ENCODE measurements at places on chromosomes 2 and 18.
A peak's percentile ranks its signal among the peaks of the same experiment; 100 is the strongest.

GRCh38 chr2:105576440-105577241 lies 168.1 kb upstream of the NCK2 start:
- DNase-seq: no peak

DNA sequence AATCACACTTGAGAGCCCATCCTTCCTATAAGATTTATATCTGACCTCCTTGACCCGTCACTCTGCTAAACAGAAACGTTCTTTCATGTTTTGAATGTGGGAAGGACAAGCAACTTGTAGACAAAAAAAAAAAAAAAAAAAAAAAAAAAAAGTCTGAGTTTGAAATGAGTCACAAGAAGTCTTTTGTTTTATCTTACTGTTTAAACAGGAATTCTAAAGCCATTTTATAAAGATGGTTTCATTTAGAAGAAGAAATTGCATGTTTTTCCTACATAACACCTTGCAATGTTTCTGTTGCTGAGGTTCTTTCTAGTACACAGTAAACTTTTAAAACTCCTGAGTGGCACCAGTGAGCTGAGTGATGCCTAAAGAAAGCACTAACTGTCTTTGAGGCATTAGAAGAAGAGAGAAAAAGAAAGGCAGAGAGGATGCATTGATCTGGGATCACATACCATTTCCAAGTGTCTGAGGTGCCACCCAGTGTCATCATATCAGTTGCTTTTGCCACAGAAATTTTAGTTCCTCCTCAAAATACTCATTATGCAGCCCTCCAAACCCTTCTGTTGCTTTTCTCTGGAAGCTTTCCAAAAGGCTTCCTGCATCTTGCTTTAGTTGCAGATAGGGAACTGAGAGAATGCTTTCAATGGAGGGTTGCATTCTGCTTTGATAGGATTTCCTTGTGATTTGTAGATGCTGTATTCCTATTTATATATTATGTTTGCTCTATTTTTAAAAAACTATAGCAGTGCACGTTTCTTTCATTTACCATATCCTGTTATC lies 69.1 kb downstream of the ACVR2A start:
- no peak for DNase-seq

GRCh38 chr18:24935896-24936295 lies 416.1 kb downstream of the ZNF521 start:
- DNase-seq: no peak

DNA sequence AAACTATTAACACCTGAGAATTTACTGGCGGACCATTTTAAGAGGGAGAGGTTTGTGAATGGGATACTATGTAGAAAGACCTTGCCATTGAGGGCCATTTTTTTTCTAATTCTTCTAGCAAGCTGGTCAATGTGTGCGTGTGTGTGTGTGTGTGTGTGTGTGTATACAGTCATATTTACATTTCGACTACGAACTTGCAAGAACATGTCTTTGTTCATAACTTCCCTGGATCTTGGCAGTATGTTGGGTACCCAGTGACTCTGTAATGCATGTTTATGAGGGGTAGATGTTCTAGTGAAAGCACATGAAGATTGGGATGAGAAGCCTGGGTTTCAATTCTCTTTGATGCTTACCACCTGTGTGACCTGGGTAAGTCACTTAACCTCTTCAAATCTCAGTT lies 133.6 kb downstream of the UBE2E3 start:
- no peak for DNase-seq

GRCh38 chr18:48989304-48990303 lies 38.8 kb upstream of the SMAD7 start:
- no peak for DNase-seq

GRCh38 chr2:239199041-239199768 lies 201.6 kb downstream of the HDAC4 start:
- DNase-seq: peak; percentile 49

DNA sequence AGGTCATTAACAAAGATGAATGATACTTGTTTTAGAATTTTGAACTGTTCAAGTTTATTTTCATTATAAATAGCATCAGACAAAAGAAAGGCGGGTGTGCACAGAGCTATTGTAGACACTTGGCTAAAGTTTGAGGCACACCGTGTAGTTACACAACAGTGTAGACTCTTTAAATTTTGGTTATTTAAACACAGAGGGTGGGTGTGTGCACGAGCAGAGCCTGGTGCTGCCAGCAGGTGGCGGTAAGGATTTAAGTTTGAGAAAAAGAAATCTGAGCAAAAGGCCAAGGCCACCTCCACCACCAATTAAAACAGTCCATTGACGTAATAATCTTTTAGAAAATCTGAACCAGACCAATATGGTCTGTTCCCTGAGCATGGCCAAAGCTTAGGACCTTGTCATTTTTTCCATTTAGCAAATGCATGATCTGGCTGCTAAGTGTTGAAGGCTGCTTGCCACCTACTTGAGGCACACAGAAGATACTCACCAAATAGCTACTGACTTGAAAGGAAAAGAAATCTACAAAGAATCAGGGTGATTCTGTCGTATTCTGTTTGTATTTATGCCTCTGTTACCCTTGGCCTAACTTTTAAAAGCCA lies 14.3 kb downstream of the COPS7B start:
- peak; percentile 16 for DNase-seq

DNA sequence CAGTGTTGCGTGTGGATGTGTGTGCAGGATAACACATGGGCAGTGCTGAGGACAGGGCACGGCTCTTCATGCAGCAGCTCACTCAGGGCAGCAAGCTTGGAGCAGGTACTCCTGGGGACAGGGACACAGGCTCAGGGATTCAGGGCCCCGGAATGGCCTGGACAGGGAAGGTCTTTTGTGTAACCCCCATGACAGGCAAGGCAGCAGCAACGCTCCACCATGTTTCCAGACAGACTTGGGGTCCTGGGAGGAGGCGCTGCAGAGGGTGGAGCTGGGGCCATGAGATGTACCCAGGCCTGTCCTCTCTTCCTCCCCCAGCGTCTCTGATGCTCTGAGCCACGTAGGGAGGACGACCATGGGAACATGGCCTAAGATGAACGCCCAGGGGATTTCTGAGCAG lies 58.3 kb downstream of the ADNP2 start:
- no peak for DNase-seq

DNA sequence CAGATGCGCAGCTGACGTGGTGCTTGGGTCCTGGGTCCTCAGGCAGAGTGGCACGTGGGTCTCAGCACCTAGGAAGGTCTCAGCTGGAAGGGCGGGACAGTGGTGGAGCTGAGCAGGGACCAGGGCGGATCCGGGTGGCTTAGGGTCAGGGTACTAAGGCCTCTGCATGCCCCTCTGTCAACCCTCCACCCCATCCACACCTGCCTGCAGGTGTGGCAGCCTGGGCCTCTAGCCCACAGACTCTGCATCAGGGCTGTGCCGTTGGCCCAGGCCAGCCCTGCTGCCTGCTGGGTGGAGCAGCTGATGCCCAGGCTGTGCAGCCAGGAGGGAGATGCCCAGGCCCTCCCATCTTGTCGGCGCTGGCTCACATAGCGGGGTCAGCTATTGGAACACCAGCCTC lies 24.6 kb upstream of the OTOS start:
- no peak for DNase-seq

- DNase-seq: no peak
These were observed 94.5 kb downstream of the MTCL1 start for GRCh38 chr18:8799596-8800441.

DNA sequence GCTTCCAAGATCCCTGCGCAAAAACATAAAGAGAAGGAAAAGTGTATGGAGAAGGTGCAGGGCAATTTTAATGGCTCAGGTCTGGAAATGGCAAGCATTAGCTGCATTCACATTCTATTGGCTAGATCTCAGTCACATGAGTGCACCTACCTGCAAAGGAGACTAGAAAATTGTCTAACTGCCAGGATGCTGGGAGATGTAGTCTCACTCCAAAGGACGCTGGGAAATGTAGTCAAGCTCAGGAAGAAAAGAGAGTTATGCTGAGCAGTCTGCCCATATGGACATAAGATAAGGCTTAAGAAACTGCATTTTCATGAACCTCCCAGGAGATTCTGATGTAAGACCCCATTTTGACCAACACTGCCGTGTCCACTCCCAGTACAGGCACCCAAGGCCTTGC lies 9.5 kb upstream of the KLHL29 start:
- DNase-seq: no peak

DNA sequence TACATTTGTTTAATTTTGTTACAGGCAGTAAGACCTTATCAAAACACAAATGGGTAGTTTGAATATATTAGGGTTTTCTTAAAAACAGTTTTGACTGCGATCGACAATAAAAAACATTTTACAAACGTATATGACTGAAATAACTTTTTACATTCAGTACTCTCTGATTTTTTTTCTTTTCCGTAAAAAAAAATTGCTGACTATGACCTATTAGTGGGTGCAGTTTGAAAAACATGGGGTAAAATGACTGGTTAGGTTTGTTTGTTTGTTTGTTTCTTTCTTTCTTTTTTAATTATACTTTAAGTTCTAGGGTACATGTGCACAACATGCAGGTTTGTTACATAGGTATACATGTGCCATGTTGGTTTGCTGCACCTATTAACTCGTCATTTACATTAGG lies 36.9 kb downstream of the EPC2 start:
- DNase-seq: no peak

GRCh38 chr2:25324251-25324650 lies 17.5 kb downstream of the DNMT3A start:
- DNase-seq: no peak

DNA sequence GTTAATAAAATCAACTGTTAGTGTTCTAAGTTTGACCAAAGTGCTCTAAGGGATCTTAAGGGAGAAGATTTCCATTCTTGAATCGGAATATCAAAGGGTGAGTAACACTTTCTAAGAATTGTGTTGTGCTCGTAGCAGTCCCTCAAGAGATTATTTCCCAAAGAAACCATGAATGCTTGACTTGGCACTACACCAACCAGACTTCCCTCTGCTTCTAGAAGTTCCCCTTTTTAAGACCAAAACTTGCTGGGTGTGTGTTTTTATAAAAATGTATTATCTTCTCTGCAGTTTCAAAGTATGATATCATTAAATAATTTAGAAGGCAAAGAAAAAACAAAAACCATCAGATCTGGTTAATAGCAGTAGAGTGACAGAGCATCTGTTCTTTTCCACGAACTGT lies 522.0 kb upstream of the FAM98A start:
- no peak for DNase-seq

GRCh38 chr2:28809927-28810326 lies 707 bp upstream of the SPDYA start:
- DNase-seq: no peak

DNA sequence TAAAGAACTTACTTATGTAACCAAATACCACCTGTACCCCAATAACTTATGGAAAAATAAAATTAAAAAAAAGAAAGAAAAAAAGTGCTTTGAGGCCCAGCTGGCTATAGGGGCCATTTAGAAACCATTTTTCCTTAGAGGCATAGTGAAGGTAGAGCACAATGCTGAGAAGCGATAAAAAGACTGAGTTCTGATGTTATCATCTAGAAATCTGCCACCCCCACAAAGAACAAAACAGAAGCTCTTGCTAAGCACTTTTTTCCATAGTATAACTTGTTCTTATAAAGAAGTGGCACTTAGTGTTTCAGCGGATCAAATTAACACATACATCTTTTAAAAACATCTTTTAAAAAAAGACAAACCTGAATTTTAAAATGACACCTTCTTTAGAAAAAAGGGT lies 51.4 kb downstream of the ICOS start:
- no peak for DNase-seq

- DNase-seq: no peak
These were observed 151.4 kb downstream of the LDLRAD4 start for GRCh38 chr18:13369756-13370510.

DNA sequence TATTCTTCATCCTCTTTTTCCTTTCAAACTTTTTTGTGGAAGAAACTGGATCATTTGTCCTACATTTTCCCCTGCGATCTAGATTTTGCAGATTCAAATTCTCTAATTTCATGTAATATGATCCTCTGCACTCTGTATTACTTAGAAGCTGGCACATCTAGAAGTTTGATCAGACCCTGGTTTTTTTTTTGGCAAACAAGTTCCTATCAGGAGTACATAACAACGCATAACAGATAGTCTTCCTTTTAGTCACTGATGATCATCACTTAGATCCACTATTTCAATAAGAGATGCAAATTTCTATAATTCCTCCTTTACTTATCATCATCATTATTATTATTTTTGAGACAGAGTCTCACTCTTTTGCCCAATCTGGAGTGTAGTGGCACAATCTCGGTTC lies 117.1 kb downstream of the CDH2 start:
- DNase-seq: no peak

DNA sequence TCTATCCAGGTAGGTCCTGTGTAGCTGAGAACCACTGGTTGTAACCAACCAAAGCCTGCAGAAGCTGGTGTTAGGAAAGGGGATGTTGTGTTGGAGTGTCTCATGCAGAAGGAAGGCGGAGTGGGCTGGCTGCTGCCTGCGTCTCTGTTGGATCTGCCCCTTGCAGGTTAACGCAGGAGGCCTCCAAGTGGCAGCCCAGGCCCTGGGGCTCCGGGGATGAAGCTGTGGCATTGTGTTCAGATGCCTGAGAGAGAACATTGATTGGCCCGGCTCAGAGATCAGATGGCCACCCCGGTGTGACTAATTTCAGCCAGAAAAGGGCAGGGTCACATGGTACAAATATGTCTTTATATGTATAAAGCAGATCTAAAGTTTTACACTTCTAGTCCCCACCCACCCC lies 216.0 kb downstream of the GLI2 start:
- DNase-seq: no peak

DNA sequence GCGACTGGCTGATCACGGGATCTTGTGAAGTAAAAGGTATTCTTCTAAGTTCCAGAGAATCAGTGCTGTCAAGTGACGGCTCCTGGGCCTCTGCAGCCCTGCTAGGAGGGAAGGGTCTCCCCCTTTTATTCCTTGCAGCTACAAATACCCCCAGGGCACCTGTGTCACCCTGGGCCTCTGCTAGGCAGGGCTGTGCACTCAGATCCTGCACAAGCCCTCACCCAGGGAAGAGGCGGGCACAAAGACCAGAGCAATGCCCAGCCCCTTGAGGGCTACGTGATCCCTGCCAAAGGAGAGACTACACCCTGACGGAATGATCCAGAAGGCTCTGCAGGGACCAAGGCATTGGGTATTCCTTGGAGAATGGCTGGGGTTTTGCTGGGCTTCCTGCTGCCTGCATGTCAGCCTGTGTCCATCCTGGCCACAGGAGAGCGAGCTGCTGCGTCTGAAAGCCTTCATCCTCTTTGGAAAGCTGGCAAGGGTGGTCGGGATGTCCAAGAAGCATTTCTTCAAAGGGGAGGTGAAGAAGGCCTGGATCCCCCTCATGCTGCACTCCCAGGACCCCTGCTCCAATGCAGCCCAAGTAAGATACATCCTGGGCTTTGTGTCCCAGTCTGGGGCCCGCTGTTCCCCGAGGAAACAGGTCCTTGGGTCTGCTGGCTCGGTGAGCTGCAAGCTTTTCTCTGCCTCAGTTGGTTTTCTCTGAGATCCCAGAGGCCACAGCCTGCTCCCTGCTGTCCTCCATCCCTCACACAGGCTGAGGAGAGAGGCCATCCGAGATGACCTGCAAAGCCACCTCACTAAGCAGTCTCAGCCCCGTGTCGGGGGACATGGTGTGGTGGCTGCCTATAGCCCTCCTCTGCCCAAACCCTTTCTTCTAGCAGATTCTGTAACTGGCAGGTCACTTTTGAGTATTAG lies 24.9 kb downstream of the HJURP start:
- DNase-seq: no peak
